Activated naive CD4-positive, alpha-beta T cell (primary cell): ENCODE measurements at places on chromosomes 12 and 14.

GRCh38 chr14:37597538-37597913 is 2.1 kb downstream of the TTC6 start:
- no peak for DNase-seq

GRCh38 chr14:50407111-50407812 is 10.6 kb upstream of the CDKL1 start:
- no peak for DNase-seq

DNA sequence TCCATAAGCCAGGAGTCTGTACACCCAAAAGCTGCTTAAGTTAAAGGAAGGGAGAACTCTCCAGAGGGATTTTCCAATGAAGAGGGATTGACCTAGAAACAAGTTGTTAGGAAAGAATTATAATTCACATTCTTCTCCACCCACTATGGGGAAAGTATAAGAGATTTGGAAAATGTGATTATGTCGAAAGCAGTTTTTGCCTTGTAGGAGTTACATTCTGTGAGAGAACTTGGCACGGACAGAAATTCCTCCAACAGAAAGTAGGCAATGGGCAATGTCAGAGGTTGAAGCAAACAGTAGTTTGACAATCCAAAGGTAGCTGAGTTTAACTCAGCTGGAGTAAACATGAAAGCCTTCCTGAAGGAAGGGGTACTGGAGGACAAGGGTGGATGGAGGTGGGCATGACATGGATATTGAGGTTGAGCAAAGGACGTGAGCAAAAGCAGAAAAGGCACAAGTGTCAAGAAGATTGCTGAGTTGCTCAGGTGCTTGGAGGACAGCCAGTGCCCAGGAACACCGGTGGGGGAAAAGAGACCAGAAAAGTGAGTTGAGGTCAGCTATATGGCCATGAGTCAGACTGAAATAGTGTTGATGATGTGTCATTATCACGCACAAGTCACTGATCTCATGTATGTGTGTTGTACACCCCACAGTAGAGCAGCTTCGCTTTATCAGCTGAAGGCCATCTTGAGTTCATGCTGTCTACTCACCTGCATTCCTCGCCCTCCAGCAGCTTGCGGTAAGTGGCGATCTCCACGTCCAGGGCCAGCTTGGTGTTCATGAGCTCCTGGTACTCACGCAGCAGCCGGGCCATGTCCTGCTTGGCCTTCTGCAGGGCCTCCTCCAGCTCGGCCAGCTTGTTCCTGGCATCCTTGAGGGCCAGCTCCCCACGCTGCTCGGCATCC is 4.0 kb downstream of the KRT5 start:
- DNase-seq: no peak

- DNase-seq: no peak
These were observed 128.1 kb upstream of the ARID2 start for GRCh38 chr12:45601390-45601789.
